ENCODE measurements at places on chromosomes 5 and 9.
A peak's percentile ranks its signal among the peaks of the same experiment; 100 is the strongest.

- no peak for DNase-seq
These were observed 757 bp downstream of the NRARP start for GRCh38 chr9:137301081-137301947.

DNA sequence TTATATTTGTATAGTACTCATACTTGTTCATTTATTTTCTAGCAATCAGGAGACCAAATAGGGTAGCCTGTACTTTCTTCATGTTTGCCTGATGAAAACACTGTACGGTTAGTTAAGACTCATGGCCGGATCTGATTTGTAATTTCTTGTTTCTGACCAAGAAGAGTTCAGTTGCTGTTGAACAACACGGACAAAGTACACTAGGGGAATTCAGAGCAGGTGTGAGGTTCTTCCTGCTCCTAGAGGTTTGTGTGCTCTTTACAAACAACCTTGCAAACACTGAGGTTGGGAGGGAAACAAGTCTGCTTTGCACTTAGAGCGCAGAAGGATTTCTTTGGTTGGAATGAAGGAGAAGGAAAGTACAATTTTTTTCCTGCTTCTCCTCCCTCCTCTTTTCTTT lies 69.7 kb downstream of the TRIO start:
- DNase-seq = peak; percentile 43

- DNase-seq = no peak
These were observed 2258.8 kb upstream of the WWC1 start for GRCh38 chr5:166032601-166033000.

GRCh38 chr5:68129364-68129763 lies 86.2 kb upstream of the PIK3R1 start:
- no peak for DNase-seq

DNA sequence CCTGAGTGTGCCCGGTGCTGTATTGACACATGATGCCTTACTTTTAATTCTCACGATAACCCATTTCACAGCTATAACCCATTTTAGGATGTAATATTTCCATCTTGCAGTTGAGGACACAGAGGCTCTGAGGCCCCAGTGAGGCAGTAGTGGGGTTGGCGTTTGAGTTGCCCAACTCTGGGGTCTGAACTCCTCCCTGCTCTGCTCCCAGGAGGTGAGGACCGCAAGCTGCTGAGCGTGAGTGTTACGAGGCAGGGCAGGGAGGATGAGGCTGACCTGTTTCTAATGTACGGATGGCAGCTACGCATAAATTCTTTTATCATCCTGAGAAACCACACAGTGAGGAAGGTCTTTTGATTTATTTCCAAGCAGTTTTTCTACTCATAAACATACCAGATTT lies 11.4 kb downstream of the LRRC8A start:
- DNase-seq = no peak

GRCh38 chr5:129356846-129357245 lies 103.3 kb upstream of the ADAMTS19 start:
- DNase-seq = no peak

DNA sequence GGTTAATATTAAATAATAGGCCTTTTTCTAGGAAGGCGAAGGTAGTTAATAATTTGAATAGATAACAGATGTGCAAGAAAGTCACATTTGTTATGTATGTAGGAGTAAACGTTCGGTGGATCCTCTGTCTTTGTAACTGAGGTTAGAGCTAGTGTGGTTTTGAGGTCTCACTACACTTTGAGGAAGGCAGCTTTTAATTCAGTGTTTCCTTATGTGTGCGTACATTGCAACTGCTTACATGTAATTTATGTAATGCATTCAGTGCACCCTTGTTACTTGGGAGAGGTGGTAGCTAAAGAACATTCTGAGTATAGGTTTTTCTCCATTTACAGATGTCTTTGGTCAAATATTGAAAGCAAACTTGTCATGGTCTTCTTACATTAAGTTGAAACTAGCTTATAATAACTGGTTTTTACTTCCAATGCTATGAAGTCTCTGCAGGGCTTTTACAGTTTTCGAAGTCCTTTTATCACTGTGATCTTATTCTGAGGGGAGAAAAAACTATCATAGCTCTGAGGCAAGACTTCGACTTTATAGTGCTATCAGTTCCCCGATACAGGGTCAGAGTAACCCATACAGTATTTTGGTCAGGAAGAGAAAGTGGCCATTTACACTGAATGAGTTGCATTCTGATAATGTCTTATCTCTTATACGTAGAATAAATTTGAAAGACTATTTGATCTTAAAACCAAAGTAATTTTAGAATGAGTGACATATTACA lies 45.7 kb downstream of the TGFBR1 start:
- no peak for DNase-seq

DNA sequence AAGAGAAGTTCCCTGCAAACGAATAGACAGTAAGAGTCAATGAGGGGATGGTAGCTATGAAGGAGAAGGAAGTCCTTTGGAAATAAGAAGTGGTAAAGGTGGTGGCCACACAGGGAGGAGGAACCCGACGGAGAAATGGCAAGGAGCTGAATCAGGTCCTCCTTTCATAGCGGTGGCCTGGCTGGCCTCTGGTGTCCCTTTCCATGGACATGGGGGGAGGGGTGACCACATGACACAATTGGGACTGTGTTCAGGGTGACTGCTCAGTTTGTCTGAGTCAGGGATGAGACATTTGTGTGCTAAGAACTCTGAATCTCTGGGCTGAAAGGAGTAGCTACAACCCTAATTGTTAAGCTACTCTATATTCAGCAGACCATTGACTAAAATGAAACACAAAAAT lies 28.7 kb upstream of the TIMD4 start:
- DNase-seq = no peak

- DNase-seq = no peak
These were observed 9.4 kb upstream of the BTF3 start for GRCh38 chr5:73488806-73489205.

DNA sequence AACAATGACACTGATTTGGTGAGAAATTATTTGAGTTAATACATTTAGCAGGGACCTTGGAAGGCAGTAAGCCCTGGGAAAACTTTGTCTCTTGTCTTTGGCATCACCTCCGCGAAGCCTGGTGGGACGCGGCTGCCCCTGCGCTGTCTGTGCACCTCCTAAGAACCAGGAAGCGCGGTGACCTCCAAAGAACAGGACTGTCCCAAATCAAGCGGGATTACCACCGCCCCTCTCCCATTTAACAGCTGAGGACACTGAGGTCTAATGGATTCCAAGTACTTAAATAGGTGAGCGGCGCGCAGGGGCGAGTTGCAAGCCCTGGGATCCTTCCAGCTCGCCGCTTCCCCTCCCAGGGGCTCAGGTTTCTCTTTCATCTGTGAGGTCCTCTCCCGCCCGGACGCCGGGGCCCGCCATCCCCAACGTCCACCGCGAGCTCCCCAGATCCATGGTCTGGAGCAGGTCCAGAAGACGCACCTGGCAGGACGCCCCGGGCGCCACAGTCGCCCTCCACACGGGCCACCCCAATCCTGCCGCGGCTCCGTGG lies 432 bp downstream of the STARD4 start:
- DNase-seq = peak; percentile 25

Data from SHP77 (cell line).